ENCODE measurements at places on chromosomes 11 and 22.

- no peak for DNase-seq
Observed at GRCh38 chr11:34318111-34319037, 39.4 kb downstream of the ABTB2 start.

- DNase-seq: no peak
Observed at GRCh38 chr11:128735935-128736605, 42.2 kb downstream of the FLI1 start.

DNA sequence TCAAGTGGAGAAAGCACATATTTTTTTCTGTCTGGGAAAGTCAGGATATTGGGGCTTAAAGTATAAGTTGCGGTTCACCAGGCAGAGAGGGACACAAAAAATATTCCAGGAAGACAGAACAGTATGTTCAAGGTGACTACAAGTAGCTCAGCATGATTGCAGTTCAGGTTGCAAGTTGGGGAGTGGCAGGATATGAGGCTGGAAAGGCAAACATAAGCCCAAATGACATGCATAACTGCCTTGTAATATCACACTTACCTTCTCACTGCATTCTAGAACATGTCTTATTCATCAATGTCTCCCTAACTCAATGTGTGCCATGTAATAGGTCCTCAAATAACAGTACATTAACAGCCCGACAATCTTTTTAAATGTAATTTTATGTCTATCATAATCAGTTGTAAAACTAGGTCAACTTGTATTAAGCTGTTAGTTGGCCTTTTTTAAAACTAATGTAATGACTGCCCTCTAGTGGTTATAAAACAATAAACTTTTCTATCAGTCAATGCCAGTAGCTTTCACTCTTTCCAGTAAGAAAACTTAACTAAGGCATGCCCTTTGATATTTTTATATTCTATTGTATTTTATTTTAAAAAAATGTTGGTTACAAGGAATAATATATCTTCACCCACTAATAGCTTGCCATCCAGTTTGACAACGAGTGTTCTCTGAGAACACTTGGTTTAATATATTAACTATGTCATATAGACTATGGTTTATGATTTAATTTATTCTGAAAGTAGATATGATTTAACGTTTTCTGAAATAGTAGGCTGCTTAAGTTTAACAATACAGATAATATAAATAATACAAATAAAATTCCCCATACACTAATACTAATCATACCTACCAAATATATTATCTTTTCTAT is 39.4 kb upstream of the CFAP300 start:
- DNase-seq: no peak

GRCh38 chr22:23225724-23226496 is 45.6 kb downstream of the BCR start:
- DNase-seq: no peak

- no peak for DNase-seq
Observed at GRCh38 chr11:129700701-129701100, 114.9 kb upstream of the TMEM45B start.

DNA sequence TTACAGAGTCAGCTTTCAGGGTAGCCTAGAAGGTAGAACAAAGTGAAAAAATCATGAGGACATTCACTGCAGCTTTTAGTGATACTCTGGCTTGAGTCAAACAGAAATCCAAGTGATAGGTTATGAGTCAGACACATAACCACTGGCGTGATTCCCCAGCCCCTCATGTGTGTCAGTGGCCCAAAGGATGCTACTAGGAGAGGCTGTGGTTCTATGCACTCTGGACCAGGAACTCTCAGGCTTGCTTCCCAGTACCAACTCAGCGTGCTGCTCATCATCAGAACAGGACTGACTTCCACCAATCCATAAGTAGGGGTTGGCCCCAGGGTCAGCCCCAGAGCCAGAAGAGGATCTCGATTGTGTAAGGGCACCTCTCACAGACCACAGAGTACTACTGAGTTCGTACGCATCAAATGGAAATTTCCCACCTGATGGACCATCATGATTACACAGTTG is 116.8 kb downstream of the MED15 start:
- peak; percentile 54 for DNase-seq

DNA sequence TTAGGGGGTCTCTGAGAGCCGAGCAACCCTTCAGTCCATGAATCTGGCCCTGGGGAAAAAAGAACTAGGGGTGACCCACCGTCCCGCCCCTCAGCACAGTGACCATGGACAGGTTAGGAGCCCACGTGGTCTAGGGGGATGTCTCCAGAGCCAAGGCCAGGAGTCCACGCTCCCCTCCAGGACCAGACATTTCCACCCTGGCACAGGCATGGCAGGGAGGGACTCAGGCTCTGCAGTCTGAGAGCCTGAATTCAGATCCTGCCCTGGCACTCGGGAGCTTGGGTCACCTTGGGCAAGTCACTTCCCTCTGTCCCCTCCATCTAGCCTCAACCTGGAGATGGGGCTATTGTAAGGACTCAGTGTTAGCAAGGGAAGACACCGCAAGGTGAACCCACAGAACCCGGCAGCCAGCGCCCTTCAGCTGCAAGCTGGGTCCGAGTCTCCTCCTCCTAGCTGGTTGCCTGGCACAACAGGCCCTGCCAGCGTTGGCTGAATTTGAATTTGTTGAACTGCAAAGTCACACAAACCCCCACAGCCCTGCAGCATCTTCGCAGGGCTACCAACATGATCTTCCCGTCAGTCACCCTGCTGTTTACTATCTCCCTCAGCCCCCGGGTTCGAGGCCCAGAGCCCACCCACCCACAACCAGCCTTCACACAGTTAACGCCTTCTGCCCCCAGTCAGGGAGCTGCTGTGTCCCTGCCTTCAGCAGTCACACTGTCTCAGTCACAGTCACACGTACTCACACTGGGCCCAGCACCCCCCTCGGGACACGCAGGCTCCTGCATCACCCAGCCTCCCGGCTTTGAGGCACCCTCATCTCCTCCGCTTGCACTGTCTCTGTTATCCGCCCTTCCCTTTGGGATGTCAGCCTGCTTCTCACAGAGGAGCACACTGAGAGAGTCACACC is 603 bp upstream of the PDGFB start:
- DNase-seq: no peak

GRCh38 chr11:75188671-75189070 is 37.8 kb downstream of the SLCO2B1 start:
- DNase-seq: no peak

- DNase-seq: no peak
Observed at GRCh38 chr11:107819361-107820014, 39.1 kb downstream of the SLC35F2 start.

DNA sequence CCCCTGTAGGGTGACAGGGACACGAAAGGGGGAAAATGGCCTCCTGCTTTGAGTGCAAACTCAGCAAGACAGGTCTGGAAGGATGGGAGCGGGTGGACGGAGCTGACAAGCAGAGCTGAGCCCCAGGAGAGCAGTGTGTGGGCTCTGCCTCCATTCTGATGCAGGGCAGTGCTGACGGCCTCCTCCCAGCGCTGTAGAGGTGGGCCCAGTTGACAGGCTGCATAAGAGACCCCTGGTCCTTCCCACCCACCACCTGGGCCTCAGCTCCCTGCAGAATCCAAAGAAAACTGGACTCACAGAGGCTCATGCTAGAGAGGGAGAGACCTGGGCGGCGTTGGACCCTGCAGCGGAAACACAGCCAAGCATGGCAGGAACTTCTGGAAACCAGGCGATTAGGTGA is 1113.4 kb downstream of the BRD1 start:
- DNase-seq: no peak

DNA sequence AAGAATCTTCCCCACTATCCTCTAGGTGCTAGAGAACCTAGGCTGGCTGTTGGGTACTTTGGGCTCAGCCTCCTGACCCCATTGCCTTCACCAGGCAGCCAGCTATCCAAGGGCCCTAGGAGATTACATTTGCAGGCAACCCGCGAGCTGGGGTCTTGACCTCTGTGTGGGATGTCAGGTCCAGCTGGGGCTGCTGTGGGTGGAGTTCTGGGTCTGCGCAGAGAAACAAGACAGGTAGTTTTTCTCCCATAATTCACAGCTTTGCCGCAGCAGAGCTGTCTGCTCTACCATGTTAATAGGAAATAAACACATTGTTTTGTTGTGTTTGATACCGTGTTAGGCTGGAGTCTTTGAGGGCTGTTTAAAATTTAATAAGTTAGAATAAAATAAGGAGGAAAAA is 142.8 kb upstream of the PLET1 start:
- DNase-seq: no peak

GRCh38 chr11:10895285-10895684 is 37.4 kb upstream of the ZBED5 start:
- DNase-seq: no peak

DNA sequence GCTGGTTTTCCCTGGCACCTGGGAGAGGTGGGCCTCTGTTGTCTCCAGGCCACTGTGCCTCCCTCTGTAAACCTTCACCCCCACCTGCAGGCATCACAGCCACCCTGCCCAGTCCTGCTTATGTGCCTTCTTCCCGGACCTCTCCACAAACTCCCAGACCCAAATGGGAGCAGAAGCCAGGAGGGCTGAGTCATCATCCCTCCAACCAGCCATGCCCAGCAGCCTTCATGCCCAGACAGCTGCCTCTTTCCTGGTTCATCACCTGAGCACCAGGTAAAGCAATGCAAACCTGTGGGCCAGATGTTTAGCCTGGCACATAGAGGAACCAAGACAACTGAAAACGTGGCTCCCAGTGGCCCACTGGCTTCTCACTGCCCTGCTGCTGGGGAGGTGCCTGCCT is 2.1 kb upstream of the TMPRSS4 start:
- no peak for DNase-seq
